ENCODE measurements at places on chromosomes 2 and 18.
A peak's percentile ranks its signal among the peaks of the same experiment; 100 is the strongest.

GRCh38 chr2:170224692-170225294 is 46.8 kb downstream of the MYO3B start:
- no peak for DNase-seq
- H3K4me1 ChIP-seq, result peaks cover 16% of the 10 kb centered on the region
- H3K27ac ChIP-seq, result no peak overlapping the region
- no peaks in the 10 kb centered on the region for H3K36me3 ChIP-seq
- H3K27me3 ChIP-seq, result no peaks in the 10 kb centered on the region

GRCh38 chr2:182717416-182717815 is 1.4 kb downstream of the DNAJC10 start:
- H3K27me3 ChIP-seq, result no peaks in the 10 kb centered on the region
- H3K27ac ChIP-seq, result no peak overlapping the region
- H3K4me3 ChIP-seq, result peak overlapping the region; percentile 97
- peaks cover 24% of the 10 kb centered on the region for H3K36me3 ChIP-seq
- 0 out of 2 replicates have a peak, but pooled peaks cover 8% of the 10 kb centered on the region for H3K4me1 ChIP-seq
- DNase-seq, result no peak

DNA sequence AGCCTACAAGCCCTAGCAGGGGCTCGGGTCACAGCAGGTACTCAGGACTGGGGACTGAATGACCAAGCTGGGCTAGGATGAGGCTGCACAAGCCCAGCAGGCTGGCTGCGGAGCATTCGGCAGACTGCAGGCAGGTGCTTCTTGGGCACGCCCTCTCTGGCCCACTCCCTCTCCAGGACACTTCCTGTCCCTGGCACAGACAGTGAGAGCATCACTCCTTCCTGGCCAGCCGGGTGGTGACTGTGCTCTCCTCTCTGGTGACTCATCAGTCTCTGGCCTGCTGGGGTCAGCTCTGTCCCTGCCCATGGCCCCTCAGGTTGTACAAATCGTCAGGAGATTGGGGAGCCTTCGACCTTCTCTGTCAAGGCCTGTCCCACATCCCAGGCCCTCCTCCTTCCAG is 22.5 kb downstream of the C1QL2 start:
- H3K4me1 ChIP-seq, result no peaks in the 10 kb centered on the region
- H3K27me3 ChIP-seq, result peaks cover 4% of the 10 kb centered on the region
- no peak overlapping the region for H3K27ac ChIP-seq
- DNase-seq, result no peak
- no peaks in the 10 kb centered on the region for H3K36me3 ChIP-seq

DNA sequence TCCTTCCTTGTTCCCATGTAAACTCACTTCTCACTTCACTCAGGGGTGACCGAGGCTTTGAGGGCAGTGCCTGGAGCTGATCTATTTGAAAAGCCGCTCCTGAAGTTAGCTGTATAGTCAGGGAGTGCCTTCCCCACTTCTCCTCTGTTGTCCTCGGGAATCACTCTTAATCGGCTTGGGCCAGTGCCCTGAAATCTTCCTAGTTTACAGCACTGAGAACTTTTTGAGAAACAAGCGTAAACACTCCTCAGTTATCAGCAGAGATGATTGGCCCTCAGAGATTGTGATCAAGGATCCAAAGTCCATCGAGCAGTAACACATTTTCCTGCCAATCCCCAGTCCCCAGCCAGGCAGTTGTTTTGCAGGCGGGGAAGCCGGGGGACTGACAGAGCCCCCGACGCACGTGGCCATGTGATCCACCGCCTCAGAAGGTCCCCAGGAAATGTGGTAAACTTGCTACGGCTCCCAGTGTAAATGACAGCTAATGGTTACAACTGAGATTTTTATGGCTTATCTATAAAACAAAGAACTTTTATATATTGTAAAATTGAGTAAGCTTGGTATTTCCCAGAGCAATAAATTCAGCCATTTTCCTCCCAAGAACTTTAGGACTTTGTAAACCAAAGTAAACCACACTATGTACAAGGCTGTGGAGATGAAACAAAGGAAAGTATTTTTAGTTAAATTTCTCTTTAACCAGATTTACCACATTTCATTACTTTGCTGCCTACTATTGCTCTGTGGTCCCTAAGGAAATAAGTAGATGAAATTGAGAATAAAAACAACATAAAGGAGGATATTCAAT is 53.5 kb downstream of the C18orf63 start:
- DNase-seq, result no peak
- H3K27ac ChIP-seq, result no peak overlapping the region
- no peaks in the 10 kb centered on the region for H3K4me1 ChIP-seq
- H3K4me3 ChIP-seq, result no peak overlapping the region
- H3K36me3 ChIP-seq, result no peaks in the 10 kb centered on the region
- H3K27me3 ChIP-seq, result peaks cover 15% of the 10 kb centered on the region

- H3K4me3 ChIP-seq, result no peak overlapping the region
- H3K27ac ChIP-seq, result no peak overlapping the region
- DNase-seq, result no peak
- H3K4me1 ChIP-seq, result no peaks in the 10 kb centered on the region
- no peaks in the 10 kb centered on the region for H3K27me3 ChIP-seq
- no peaks in the 10 kb centered on the region for H3K36me3 ChIP-seq
Observed at GRCh38 chr18:75360941-75361340, 66.6 kb downstream of the SMIM21 start.

DNA sequence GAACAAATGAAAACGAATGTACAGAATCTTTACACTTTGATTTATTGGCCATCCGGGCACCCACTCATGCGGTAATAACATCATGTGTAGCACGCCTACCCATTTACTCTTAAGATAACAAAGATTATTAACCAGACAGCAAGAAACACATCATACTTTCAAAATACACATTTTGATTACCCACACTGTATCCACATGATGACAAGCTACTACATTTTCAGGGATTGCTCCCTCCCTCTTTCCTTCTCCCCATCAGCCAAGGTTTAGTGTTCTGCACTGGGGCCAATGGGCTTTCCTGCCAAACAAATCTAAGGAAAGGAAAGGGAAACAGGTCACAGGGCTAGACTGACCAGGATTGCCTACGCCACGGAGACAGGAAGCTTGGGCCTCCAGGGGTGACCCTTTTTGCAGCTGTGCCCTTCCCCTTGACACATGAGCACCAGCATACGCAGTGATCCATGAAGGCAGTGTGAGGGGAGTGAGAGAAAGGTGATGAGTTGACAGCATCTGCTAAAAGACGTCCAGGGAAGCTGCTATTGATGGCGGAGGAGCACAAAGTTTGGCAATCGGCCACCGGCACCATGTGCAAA is 76.5 kb downstream of the ZNF521 start:
- no peaks in the 10 kb centered on the region for H3K36me3 ChIP-seq
- H3K4me1 ChIP-seq, result no peaks in the 10 kb centered on the region
- H3K27me3 ChIP-seq, result 0 out of 2 replicates have a peak, but pooled peaks cover 3% of the 10 kb centered on the region
- no peak for DNase-seq

GRCh38 chr2:240225660-240226475 is 85.4 kb upstream of the OTOS start:
- no peak overlapping the region for H3K4me3 ChIP-seq
- no peak for DNase-seq
- H3K36me3 ChIP-seq, result no peaks in the 10 kb centered on the region

DNA sequence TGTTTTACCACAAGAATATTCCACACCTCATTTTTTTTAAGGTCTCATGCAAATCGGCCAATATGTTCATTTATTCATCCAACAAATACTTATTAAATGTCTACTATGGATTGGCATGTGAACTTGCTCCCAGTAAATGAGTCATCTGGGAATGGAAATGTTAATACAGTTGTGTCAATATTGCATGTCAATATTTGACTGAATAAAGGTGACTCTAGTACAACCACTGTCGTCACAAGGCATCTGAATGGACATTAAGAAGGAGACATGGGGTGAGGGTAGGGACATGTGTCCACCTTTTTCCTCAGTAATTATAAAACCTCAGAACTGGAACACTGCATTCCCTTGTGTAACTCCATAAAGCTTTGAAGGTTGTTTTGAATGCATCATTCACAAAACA is 365.4 kb downstream of the ADCYAP1 start:
- H3K4me1 ChIP-seq, result no peaks in the 10 kb centered on the region
- no peak overlapping the region for H3K27ac ChIP-seq
- H3K36me3 ChIP-seq, result no peaks in the 10 kb centered on the region
- H3K27me3 ChIP-seq, result no peaks in the 10 kb centered on the region
- no peak overlapping the region for H3K4me3 ChIP-seq
- no peak for DNase-seq

DNA sequence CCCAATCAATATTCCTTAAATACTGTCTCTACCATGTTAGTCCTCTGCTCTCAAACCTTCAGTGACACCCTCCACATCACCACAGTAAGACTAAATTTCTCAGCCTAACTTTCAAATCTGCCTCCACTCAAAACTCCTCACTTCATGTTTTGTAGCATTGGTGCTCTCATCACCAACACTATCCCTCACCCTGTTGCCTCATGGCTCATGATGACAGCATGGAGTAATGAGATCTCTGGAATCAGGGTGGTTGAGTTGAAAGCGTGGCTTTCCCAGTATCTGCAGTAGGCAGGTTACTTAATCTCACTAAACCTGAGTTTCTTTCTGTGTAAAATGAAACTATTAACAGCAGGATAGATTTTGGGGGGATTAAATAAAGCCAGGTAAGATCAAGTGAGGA is 621.4 kb downstream of the NYAP2 start:
- H3K27ac ChIP-seq, result no peak overlapping the region
- H3K27me3 ChIP-seq, result no peaks in the 10 kb centered on the region
- peaks cover 12% of the 10 kb centered on the region for H3K4me1 ChIP-seq
- no peak for DNase-seq
- H3K4me3 ChIP-seq, result no peak overlapping the region
- no peaks in the 10 kb centered on the region for H3K36me3 ChIP-seq

DNA sequence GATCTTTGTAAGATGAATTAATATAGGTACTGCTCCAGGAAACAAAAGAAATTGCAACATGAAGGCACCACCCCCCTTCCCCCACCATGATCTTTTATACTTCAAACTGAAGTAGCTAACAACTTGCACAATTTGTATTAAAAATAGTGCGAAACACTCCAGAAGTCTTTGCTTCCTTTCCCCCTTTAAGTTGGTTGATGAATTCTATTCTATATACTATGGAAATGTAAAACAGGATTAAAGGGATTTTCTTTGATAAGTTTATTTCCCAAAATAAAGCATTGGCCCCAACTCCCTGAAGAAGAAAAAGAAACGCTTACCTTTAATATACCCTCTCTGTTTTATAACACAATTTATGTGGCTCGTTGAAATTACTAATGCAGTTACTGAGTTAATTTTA is 227.1 kb downstream of the ARHGAP15 start:
- H3K36me3 ChIP-seq, result no peaks in the 10 kb centered on the region
- no peaks in the 10 kb centered on the region for H3K27me3 ChIP-seq
- H3K4me3 ChIP-seq, result no peak overlapping the region
- H3K27ac ChIP-seq, result no peak overlapping the region
- H3K4me1 ChIP-seq, result no peaks in the 10 kb centered on the region

GRCh38 chr2:1294900-1295299 is 118.4 kb upstream of the TPO start:
- H3K27me3 ChIP-seq, result peaks cover 28% of the 10 kb centered on the region
- H3K36me3 ChIP-seq, result no peaks in the 10 kb centered on the region
- DNase-seq, result no peak
- no peak overlapping the region for H3K27ac ChIP-seq
- no peaks in the 10 kb centered on the region for H3K4me1 ChIP-seq

DNA sequence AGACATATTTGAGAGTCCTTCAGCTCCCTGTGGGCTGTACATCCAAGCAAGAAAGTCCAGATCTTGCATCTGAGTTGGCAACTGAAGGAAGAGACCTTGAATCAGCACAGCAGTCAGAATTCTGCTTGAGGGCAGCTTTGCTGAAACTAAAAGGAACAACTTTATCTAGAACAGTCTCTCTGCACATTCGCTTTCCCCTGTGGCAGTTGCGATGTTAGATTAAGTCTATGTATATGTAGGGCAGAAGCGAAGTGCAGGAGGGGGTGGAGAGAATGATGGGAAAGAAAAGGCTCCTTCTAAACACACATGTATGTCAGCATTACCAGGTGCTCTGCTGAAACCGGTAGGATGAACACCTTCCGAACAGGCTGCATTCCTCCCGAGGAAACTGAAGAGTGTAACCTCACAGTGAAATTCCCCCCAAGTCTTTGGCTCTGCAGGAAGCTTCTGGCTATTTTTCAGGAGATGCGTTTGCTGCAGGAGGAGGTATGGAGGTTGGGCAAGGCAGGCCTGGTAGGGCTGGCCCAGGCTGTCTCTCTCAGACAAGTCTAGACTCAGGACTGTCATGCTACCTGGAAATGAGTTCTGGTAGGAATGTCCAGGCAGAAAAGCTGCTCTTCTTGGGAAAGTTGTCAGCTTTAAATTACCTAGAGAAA is 70.0 kb upstream of the ATL2 start:
- H3K27ac ChIP-seq, result no peak overlapping the region
- peaks cover 15% of the 10 kb centered on the region for H3K27me3 ChIP-seq
- no peaks in the 10 kb centered on the region for H3K36me3 ChIP-seq
- H3K4me3 ChIP-seq, result no peak overlapping the region
- H3K4me1 ChIP-seq, result peaks cover 28% of the 10 kb centered on the region

DNA sequence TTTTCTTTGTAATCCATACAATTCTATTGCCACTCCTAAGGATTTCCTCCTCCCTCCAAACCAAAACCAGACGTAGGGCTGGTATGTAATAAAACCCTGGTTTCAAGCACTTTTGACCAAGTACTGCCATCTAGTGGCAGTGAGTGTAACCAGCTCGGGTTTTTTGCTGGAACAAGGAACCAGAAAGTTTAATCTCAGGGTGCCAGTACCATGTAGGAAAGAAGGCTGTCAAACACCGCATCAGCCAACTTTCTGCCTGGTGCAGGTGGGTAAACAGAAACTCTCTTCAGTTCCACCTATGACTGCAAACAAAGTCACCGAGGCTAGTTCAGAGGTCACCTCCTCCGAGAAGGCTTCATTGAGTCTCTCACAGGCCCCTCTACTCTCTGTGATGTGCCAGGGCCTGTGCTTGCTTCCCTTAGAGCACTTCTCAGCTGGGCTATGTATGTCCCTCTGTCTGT is 10.2 kb upstream of the THNSL2 start:
- H3K4me3 ChIP-seq, result no peak overlapping the region
- H3K27ac ChIP-seq, result no peak overlapping the region
- peak; percentile 52 for DNase-seq
- no peaks in the 10 kb centered on the region for H3K36me3 ChIP-seq
- H3K27me3 ChIP-seq, result no peaks in the 10 kb centered on the region

GRCh38 chr2:990970-991369 is 40.3 kb downstream of the SNTG2 start:
- H3K36me3 ChIP-seq, result no peaks in the 10 kb centered on the region
- no peak overlapping the region for H3K4me3 ChIP-seq
- H3K4me1 ChIP-seq, result no peaks in the 10 kb centered on the region
- no peak for DNase-seq
